ENCODE measurements at places on chromosomes 2 and 18.

GRCh38 chr2:233513953-233514655 is 52.5 kb downstream of the USP40 start:
- no peak for DNase-seq

- DNase-seq, result no peak
Observed at GRCh38 chr2:209476367-209477208, 52.7 kb downstream of the MAP2 start.

DNA sequence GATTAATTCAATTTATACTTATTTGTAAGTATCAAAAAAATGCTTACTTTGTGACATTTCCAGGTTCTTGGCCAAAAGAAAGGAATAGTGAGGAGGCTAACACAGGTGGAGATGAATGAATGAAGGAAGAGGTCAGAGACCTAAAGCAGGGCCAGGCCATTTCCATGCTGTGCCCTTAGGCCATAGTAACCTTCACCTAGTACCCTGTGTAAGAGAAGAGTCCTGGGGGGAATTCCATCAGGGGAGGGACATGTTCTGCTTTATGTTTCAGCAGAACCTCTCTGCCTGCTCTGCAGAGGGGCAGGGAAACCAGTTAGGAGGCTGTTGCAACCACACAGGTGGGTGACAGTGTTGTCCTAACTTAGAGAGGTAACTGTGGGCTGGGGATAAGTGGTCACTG is 204.2 kb upstream of the CDH20 start:
- DNase-seq, result no peak

DNA sequence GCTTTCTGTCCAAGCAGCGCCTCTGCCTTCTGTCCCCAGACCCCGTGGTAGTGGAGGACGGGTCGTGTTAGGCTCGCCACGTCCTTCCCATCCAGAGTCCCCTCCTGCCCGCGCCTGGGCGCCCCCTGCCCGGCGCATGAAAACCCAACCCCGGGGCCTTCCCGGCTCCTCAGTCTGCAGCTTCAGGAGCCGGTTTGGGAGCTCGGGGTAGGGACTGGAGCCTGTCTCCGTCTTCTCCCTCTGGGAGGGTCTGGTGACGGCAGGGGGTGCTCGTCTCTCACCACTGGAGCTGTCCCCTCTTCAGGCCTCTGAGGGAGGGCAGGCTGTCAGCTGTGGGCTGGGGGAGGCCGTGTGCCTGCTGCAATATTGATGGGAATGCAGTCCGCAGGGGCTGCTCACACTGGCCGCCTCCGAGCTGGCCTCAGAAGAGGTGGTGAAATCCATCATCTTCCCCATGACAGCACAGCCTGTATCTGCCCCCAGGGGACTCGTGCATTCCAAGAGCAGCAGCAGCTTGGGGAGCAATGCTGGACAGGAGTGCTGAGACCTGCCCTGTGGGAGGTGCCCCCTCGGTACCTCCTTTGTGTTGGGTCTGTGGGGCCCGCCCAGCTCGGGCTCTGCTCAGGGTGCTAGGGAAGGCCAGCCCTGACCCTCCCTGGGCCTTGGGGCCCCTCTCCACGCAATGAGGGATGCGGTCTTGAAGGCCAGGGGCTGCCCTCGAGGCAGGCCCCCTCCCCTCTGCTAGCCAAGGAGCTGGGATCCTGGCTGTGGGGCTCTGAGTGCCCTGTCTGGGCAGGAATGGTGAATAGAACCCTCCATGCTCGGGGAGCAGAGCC is 17.8 kb upstream of the KLHL30 start:
- no peak for DNase-seq

GRCh38 chr2:118696786-118697465 is 150.5 kb downstream of the EN1 start:
- DNase-seq, result no peak

DNA sequence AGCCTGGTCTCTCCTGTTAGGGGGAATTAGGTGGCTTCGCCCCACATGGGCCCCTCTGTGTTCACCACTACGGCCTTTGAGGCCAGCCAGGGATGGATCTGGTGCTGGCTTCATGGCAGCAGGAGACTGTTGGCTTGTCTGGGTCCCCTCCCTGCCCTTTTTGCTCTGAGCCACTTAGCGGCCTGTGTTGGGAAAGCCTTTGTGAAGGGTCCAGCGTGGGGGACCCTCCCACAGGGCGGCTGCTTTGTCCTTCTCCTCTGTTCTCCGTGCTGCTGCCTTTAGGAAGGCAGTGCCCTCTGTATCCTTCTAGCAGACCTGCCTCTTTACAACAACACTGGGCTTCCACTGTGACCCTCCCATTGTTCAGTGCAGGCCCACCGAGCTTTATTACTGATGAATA is 118.4 kb downstream of the TSN start:
- no peak for DNase-seq

- no peak for DNase-seq
Observed at GRCh38 chr18:64332835-64333234, 183.9 kb upstream of the LINC00305 start.

- DNase-seq, result no peak
Observed at GRCh38 chr18:9817286-9817685, 68.5 kb upstream of the TXNDC2 start.

DNA sequence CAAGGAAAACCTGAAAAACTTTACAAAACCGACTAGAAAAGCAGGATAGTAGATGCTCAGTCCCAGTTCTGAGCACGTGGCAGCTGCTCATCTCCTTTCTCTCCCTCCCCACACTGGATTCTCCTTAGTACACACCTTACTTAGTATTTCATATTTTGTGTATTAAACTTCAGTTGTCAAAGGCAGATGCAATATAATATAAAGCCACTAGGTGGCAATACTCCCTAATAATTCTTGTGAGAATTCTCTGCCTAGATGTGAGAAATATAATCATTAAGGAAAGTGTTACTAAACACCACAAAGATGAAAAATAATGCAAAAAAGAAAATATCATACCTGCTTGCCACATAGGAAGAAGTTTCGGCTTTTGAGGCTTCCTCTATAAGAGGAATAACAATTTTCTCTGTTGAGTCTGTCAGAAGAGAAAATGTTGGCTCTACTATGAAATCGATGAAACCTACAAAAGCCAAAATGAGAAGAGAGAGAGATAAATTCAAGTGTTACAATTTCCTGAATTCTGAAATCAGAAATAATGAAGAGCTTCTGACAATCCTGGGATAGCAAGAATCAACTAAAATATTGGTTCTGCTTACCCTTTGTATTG is 200.6 kb downstream of the PPP1R1C start:
- DNase-seq, result no peak

GRCh38 chr2:166653185-166653813 is 159.2 kb upstream of the SCN7A start:
- no peak for DNase-seq

DNA sequence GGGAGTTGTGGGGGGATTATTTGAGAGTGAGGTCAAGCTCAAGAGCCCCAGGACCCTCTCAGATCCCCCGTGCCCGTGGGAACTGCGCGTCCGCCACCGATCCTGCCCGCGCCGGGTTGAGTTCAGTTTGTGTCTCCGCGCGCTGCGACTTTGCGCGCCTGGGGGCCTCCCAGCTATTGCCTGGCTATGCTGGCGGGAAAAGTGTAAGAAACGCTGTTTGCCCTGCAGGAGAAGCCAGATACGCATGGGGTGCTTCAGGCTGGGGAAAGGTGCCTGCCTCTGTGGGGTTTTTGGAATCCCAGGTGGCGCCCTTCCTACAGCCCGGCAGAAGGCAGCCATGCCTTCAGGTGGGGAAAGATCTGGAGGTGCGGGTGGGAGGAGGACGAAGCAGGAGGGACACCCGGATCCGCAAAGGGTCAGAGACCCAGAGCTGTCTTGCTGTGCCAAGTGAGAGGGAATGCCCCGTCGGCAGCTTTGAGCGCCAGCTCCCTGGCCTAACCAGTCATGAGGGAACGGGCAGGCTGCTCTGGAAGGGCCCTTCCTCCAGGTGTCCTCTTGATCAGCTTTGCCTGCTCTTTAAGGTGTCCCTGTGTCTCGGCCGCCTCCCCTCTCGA is 22.5 kb downstream of the TEX44 start:
- no peak for DNase-seq

DNA sequence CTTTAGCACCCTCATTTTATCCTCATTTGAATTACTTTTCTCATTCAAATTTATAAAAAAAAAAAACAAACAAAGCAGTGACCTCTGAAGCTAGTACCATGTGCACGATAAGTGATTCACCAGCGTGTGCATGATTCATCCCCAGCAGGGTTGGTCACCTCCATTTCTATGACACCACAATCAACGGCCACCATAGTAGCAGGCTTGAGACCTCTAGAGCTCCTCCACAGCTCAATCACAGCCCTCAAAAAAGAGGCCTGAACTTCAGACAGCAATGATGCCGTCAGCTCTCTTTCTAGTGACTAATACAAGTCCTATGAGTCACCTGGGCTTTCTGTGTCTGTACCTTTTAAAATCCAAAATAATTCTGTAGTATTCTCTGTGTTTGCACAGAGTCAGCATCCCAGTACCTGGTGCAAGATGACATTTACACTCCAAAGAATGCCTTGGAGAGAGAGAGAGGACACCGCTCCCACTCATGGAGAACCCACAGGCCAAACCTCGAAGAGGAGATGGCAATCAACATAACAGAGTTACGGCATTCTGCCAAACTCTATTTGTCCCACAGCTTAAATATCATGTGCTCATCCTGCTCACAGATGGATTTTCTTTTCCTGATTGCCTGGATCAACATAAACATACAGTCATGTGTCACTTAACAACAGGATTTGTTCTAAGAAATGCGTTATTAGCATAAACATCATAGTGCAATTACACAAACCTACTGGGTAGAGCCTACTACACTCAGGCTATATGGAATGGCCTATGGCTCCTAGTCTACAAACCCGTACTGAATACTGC is 58.7 kb downstream of the L3MBTL4 start:
- no peak for DNase-seq

DNA sequence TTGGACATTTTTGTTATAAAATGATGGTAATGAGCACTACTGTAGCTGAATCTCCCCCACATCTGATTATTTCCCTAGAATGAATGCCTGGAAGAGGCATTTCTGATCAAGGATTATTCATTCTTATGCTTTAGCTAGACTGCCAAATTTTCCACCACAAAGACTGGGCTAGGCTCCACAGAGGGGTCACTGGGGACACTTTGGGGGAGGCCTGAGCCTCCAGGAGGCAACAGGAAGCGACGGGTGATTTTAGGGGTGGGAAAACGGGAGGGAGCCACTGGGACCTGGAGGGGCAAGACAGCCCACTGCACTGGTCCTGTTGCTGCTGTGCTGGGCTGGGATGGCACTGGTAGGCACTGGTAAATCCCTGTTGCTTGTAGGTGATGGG is 2.4 kb upstream of the ASB1 start:
- no peak for DNase-seq

DNA sequence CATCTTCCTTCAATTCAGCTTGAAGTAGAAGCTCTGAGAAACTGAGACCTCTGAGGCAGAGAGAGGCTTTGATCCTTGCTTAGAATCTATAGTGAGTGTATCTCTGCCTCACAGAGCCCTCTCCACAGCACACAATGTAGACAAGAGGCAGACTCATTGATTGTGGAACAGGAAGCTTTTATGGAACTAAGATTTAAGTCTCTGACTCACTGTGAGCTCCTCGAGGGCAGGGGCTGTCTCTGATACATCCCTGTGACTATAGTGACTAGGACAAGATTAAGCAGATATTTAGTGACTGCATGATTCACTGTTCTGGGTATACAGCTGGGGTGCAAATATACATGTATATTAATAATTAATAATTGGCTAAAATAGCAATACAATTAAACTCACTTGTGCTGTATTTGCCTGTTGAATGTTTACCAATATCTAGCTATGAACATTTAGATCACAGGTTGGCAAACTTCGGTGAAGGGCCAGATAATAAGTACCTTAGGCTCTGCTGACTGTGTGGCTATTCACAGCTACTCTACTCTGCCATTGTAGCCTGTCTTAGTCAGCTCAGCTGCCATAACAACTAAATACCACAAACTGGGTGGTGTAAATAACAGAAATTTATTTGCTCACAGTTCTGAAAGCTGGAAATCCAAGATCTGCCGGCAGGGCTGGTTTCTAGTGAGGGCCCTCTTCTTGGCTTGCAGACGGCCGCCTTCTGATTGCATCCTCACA is 54.4 kb downstream of the ARHGEF4 start:
- DNase-seq, result no peak

DNA sequence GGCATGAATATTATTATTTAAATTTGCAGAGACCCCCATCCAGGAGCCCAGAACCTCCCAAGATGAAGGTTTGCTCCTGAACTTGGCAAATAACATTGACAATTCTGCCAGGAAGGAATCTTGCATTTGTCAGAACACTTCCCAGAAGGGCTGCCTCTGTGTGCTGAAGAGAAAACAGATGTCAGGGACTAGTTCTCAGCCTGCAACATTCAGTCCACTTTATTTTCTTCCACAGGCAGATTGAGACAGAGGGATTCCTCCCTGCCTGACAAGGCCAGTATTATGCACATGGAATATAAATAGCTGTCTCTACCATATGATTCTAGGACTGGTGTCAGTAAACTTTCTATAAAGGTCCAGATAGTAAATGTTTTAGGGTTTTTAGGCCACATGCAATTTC is 171.5 kb upstream of the SIX2 start:
- DNase-seq, result no peak

DNA sequence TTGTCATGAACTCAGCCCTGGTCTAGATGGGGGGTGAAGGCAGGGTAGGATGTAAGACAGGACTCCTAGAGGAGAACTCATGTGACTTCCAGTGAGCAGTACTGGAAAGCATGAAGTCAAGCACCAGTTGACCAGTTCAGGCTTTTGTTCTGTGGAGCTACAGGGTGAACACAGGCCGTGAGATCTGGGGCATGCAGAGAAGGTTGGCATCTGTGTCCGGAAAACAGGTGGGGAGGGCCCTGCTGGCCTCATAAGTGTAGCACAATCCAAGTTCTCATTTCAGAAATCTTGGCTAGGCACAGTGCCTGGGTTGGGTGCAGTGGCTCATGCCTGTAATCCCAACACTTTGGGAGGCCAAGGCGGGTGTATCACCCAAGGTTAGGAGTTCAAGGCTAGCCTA is 50.9 kb upstream of the SPATS2L start:
- DNase-seq, result no peak

DNA sequence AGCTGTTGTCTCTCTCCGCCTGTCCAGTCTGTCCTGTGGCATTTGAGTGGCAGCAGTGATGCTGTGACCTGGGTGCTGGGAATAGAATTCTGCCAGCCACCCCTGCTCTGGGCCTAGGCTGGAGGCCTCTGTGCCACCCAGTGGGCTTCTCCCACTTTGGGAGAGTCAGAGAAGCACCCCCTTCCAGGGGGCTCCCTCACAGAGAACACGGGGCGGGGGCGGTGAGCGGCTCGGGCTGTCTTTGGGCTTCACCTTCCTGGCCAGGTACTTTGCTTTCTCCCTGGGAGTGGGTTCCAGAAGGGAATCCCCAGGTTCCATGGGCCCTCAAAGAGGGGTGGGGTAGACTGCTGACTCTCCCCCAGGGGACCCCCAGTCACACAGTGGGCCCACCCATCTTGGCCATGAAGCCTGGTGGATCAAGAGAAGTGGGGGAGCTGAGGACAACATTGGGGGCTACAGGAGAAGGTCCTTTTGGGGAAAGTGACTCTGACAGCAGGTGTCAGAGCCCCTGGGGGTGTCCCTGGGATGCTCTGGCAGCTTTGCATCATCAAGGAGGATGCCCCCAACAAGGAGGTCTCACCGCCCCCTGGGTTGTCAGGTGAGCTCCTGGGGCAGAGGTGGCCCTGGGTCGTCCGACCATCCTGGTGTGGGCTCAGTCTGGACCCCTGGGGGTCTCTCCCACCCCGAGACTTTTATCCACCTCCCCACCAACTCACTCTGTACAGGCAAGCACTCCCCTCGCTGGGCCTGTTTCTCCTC is 18.8 kb upstream of the BOK start:
- DNase-seq, result no peak

GRCh38 chr2:160606341-160606740 is 112.7 kb upstream of the RBMS1 start:
- DNase-seq, result no peak
